ENCODE measurements at places on chromosomes 3 and 15.

GRCh38 chr15:47397655-47398054, 319.6 kb upstream of the SEMA6D start:
- no peak for DNase-seq

DNA sequence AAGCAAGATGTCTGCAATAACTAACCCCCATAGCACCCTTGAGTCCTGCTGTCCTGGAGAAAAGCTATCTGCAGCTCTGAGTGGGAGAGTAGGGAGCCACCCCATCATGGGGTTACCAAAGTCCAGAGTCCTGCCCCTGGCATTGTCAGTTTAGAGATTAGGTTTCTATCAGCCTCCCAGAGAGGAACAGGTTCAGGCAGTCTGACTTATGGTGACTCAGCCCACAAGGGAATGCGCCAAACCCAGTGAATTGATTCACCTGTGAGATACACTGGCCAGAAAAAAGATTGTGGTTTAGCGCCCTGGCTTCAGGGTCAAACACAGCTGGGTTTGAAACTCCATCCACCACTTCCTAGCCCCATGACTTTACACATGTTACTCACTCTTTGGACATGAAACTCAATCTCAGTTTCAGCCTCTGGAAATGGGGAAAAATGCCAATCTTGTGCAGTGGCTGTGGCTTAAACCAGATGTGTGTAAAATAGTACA, 263.6 kb upstream of the HES1 start:
- DNase-seq = no peak

DNA sequence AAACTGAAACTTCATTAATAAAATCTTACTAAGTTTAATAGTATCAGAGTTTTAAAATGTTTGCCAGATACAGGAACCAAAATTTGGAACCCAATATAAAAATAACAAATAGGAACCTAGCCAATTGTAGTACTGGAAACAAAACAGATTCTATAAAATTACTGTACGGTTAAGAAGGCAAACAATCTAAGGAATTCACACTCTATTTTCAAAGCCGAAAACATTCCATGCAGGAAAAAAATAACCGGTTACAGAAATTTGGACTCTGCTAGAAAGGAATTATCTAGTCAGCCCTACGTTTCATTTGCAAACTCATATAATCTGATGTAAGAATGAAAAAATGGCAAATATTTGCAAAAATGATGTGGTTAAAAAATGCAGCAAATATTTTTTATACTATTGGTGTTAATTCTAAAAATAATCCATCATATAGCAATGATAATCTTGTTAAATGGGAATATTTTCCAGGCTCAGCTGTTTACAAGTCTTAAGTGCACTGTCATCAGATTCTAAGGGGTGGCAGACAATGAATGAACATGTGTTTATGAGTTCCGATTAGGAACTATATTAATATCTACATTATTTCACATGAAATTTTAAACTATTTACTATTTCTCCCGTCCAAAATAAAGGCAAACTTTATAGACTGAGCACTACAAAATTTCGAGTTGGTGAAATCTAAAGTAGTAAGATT, 58.1 kb downstream of the DCBLD2 start:
- no peak for DNase-seq

DNA sequence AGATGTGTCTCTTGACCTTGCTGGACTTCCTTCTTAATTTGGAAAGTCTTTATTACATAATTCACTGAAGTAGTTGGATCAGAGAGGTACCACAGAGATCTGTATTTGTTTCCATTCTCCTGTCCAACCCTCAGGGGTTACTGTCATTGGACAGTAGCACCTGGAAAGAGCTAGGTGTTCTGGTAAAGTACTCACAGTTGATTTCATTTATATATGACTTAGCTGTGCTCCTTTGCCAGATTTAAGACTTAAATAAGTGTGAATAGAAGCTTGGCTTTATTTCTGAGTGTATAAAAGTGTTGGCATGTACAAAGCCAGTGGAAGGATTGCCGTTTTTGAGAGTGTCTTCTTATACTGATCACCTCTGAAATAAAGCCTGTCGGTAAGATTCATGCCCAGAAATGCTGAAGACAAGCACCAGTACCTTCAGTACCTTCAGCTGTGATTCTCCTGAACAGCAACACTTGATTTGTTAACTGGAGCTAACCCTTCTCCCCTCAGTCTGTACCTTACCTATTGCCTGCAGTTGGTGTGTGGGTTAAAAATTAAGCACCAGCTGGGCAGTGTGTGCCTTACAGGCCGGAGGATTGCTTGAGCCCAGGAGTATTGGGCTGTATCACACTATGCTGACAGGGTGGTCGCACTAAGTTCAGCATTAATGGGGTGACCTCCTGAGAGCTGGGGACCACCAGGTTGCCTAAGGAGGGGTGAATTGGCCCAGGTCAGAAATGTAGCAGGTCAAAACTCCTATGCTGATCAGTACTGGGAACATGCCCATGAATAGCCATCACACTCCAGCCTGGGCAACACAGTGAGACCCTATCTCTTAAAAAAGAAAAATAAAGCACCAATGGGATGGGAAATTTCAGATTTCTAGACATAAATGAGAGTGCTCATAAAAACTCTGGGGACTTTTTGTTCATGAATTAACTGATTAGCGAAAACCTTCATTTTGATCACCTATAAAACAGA, 197.7 kb downstream of the FNDC3B start:
- DNase-seq = no peak

- no peak for DNase-seq
Measured at GRCh38 chr15:72495007-72495406, 20.9 kb downstream of the ARIH1 start.

- DNase-seq = no peak
Measured at GRCh38 chr3:195196266-195196665, 74.7 kb downstream of the XXYLT1 start.

GRCh38 chr3:151219056-151219455, 16.0 kb upstream of the GPR171 start:
- no peak for DNase-seq

GRCh38 chr3:120160050-120160449, 65.8 kb upstream of the GSK3B start:
- DNase-seq = no peak

- DNase-seq = no peak
Measured at GRCh38 chr15:77877869-77878577, 199.5 kb downstream of the TBC1D2B start.

DNA sequence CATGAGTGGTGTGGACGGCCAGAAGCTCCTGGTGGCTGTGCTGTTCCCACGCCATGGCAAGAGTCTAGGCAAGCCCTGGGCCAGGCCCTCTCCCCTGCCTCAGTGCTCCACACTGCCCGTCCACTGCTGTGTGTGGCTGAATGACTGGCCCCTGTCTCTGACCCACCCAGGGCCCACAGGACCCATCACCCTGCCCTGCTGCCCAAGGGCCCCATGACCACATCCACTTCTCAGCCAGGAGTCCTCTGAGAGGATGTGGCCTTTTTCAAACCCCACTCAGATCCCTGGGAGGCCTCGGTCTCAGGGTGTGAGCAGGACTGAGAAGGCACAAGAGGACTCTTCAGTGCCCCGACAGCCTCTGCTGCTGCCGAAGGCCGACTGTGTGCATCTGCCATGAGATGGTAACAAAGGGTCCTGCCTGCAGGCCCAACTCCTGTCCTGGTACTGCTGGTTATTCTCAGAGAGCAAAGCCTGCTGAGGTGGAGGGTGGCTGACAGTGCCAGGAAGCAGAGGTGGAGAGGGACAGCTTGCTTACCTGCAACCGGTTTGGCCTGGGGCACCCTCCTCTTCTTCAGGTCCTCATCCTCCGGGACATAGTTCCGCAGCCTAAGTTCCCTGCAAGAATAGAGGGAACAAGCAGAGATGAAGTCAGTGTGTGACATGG, 47.5 kb downstream of the PTH1R start:
- DNase-seq = no peak

DNA sequence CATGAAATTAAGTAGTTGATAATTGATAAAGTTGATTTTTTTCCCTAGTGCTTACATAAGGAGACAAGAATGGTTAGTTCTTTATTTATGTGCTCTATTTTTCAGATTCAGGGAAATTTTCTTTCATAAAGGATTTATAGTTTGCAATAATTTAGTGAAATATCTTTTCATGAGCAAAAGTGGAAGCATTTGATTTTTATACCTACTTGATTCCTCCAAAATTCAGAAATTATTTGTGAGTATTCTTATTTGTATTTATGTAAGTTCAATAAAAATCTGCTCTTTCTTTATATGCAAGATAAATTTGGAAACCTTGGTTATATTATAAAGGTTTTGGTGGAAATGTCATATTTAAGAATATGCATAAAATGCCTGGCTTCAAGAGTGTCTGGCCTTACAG, 14.7 kb upstream of the SLCO2A1 start:
- no peak for DNase-seq

DNA sequence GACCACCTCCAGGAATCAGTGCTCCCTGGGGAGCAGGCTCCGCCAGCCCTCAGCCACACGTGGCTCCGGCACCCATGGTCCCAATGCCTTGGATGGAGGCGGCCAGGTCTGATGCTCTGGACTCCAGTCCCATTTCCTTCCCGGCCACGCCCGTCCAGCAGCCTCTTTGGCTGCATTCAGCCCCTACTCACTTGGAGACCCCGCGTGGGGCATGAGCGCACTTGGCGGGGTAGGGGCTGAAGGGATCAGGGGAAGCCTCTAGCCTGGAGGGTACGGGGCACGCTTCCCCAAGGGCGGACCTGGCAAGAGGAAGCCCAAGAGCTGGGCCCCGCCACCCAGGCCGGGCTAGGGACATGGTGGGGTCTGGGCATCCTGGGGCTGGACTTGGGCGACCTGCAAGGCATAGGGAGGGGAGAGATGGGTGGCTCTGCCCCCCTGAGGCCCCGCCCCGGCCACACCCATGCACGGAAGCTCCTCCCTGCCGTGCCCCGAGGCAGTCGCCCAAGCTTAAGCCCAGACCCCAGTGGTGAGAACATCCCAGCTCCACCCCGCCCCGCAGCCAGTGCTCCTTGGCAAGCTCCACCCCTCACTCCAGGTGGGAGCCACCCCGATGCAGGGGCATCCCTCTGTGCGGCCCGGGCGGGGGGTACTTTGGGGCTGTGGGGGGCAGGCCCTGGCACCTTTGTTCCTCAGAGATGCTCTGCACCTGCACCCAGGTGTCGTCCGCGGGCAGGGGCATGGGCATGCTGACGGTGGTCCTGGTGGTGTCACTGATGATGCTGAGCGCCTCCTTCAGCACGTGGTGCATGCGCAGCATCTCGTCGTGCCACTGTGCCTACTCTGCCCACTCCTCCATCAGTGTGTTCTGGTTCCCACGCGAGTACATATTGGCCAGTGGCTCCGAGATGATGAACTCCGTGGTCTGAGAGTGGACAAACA, 163.5 kb downstream of the GOLGA6L4 start:
- no peak for DNase-seq

DNA sequence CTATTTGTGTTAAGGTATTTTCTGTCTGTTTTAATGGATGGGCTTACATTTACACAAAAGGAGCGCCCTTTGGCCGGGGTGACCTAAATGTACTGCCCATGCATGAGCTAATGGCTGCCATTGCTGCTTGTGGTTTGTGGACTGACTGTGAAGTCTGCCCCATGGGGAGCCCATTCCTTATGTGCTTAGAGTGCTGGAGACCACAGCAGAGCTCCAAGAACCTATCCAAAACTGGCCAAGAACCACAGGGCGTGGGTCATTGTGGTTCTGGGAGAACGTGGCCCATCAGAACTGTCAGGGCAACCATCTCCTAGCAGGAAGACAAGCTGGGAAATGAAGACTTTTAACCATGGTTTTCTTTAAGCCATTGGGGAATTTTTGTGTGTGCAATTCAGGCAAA, 105.3 kb downstream of the CHDH start:
- DNase-seq = no peak

DNA sequence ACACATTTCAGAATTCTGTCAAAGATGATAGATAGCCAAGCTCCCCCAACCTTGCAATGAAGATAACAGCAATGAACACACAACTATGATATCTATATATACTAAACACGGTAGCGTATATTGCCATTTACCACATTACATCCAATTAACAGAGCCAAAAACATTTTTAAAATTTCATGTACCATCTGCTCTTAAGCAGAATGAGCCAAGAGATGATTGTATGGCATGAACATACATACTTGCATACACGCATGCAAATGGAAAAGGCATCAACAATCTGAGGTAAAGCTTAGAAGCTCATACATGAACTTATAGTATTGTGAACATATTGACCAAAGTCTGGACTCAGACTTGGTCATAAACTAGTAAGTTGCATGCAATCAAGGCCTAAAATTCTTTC, 712.9 kb upstream of the GOLIM4 start:
- no peak for DNase-seq

DNA sequence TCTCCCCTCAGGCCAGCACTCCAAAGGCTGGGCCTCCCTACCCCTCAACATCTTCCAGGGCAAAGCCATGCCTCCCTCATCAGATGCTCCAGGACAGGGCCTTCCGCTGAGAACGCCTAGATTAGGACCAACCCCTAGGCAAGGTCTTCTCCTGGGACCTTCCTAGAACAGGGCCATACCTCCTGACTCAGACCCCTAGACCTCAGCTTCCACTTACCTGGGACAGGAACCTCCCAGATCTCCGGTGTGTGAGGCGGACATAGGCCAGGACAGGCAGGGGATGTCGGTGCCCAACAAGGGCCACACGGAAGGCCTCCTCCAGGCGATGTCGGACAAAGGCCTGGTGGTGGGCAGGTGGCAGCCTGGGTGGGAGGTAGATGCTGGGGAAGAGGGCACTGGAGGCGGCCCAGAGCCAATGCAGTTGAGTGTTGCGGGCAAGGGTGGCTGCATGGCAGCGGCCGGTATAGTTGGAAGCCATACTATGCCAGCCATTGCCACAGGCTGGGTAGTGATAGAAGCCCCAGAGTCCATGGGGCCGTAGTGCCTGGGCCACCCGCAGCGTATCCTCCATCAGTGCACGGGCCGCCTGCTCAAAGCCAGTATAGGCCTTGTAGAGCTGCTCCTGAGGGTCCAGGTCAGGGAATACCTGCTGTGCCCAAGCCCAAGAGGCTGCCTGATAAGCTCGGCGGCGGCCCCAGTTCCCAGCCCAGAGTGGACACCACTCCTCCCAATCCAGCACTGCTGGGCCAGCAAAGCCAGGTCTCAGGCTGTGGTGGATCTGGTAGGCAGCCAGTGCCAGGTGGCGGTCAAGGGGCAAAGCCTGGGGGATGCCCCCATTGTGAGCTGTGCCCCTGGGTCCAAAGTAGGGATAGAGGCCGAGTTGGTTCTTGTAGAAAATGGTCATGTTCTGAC, 2.5 kb upstream of the IFRD2 start:
- DNase-seq = no peak

DNA sequence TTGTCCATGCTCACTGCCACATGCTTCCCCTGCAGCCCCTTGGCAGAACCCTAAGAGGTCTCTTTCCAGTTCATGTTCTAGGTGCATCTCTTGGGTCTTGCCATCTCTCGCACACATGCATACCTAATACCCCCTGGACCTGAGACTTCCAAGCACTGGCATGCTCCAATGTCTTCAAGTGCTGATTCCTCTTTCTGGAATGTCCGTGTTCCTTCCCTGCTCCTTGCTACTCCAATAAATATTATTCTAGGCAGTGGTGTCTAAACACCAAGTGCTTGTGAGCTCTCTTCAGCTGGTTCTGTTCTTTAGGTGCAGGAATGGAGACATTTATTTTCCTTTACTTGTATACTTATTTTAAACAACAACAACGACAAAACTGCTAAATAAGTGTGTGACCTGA, 370.1 kb downstream of the LPP start:
- no peak for DNase-seq

GRCh38 chr3:39189959-39190269, 2.5 kb downstream of the XIRP1 start:
- peak; percentile 27 for DNase-seq

Measured in stimulated activated naive CD4-positive, alpha-beta T cell treated with Interleukin-2 at 50 U/mL for 16 hours (primary cell).